ENCODE measurements at places on chromosomes 6 and 20.

DNA sequence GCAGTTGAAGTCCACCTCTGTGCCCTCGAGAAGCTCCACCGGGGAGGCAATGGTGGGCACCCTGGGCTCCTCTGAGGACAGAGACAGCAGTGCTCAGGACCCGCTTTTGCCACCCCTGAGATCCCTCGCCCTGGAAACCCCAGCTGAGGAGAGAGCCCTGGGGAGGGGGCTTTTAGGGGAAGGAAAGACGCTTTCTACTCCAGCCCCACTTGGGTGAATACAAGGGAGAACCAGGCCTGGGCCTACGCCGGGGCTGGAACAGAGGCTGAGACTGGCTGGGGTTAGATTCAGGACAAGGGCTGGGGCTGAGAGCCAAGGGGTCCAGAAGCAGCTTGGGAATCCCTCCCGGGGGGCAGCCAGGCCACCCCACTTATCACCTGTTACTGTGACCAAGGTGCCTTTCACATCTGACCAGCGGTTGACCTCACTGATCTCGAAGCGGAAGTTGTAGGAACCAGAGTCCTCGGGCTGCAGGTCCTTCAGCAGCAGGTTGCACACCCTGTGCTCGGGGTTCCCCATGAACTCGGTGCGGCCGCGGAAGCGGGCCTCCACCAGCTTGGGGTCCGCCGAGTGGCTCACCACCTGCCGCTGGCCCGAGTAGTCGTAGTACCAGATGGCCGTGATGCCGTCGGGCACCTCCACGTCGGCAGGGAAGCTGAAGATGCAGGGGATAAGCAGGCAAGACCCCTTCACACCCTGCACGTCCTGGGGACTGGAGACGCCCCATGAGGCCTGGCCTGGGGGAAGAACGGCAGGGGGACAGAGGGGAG lies 6.2 kb downstream of the SIGLEC1 start:
- DNase-seq: no peak

GRCh38 chr6:167405778-167406532 lies 81.1 kb downstream of the TTLL2 start:
- DNase-seq: no peak

DNA sequence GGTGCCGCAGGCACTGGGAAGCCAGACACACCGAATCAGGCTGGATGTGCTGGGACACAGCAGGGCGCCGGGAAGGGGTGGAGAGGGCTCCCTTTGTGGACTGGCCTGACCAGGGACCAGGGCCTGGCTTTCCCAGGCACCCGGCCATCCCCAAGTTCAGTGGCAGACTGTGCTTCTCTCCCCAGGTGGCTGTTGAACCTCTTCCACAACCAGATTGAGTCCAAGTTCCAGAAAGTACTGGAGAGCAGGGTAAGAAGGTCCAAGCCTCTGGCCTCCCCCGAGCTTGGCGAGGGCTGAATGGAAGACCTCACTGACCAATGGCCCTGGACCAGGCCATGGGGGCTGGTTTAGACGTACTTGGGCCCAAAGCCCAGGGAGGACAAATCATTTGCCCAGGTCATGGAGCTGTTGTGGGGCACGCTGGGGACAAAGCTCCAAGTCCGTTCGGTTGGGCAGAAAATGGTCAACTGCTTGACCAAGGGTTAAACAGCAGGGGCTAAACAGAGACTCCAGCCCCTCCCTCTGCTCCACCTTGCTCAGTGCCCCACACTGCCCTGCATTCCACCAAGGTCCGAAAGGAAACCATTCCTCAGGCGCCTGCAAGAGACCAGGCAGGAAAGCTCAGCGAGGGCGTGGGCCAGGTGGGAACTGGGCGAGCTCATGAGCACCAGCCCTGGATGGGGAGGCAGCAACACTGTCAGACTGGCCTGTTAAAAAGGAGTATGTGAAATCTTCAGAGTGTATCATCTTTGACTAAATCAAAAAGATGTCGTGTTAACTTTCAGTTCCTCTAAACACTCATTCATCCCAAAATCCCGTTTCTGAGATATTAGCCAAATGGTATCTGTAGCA lies 9.1 kb downstream of the LBP start:
- no peak for DNase-seq

GRCh38 chr6:2449572-2449940 lies 204.2 kb upstream of the GMDS start:
- no peak for DNase-seq

- peak; percentile 92 for DNase-seq
These were observed 70.9 kb downstream of the HFE start for GRCh38 chr6:26158076-26158580.

GRCh38 chr6:42099340-42100028 lies 42.9 kb downstream of the C6orf132 start:
- DNase-seq: peak; percentile 70

DNA sequence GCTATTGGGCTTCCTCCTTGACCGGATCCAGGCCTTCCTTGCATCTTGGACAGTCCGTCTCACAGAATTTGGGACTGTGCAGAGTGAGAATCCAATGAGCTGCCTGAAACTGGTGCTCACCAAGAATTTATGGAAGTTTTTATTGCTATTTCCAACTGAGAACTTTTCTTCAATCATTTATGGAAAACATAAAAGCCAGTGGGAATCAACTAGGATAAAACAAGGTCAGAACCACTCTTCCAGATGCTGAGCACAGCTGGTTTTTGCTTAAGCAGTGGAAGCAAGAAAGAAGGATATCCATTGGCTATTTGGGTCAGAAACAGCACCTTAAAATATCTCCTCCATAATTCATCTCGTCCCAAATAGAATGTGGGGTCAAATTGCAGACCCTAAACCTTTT lies 74.2 kb downstream of the CD83 start:
- no peak for DNase-seq

DNA sequence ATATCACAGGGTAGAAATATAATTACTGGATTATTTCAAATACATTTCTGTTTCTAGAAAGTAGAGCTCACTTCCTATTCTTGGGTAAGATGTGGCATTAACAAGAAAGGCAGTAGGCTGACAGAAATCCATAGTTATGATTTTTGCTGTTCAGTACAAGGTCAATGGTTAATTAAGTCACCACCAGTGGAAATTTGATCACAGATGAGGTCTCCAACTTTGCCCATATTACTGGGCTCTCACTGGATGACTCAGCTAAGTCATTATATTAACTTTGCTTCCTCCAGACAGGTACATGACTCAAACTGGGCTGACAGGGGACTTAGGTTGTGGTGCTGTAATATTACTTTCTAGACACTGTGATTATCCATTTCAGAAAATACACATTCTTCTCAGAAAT lies 212.4 kb downstream of the GRIK2 start:
- DNase-seq: no peak

DNA sequence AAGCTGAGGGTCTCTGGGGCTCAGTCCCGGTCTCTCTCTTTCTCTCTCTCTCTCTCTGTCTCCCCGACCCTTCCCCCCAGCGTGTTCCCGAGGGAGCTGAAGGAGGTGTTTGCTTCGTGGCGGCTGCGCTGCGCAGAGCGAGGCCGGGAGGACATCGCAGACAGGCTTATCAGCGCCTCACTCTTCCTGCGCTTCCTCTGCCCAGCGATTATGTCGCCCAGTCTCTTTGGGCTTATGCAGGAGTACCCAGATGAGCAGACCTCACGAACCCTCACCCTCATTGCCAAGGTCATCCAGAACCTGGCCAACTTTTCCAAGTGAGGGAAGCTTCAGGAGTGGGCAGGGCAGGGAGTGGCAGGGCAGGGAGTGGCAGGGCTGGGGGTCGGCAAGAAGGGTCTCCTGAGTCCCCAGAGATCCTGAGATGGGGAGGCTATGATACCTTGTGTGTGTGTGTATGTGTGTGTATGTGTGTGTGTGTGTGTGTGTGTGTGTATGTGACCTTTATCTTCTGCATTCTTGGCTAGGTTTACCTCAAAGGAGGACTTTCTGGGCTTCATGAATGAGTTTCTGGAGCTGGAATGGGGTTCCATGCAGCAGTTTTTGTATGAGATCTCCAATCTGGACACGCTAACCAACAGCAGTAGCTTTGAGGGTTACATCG lies 13.6 kb upstream of the ZBTB9 start:
- DNase-seq: no peak
